T-helper 2 cell treated with Interferon-gamma antibody and Interleukin-4, amounts not matched to agents 100 ng/mL and 5 ng/mL, for 36 hours (primary cell): ENCODE measurements at places on chromosomes 7 and 10. TPM values are rescaled to one million over a fixed set of nuclear protein-coding genes. Genes with fewer than 3 reads are reported as not detected.

The SKIDA1 gene
- 0.16 and 0.25 TPM in 2 replicates for total RNA-seq

The GHRHR gene
- not detected in 2 replicates for total RNA-seq

The C1QL3 gene
- total RNA-seq, result not detected in 2 replicates

The DCLRE1A gene
- 14.4 and 15.6 TPM in 2 replicates for total RNA-seq

The HOGA1 gene
- not detected in 2 replicates for total RNA-seq

The SPDYE3 gene
- not detected in 2 replicates for total RNA-seq

The PTN gene
- not detected in 2 replicates for total RNA-seq

The MOGAT3 gene
- not detected in 2 replicates for total RNA-seq

The C10orf95 gene
- 0.18 and 0.30 TPM in 2 replicates for total RNA-seq

The VPS37D gene
- total RNA-seq, result 0.14 TPM in 1 of 2 replicates, not detected in the other

The PNLIPRP3 gene
- total RNA-seq, result not detected in 2 replicates

The MMP21 gene
- 0.09 and 0.16 TPM in 2 replicates for total RNA-seq
